ENCODE measurements at places on chromosomes 5 and 9. TPM values are rescaled to one million over a fixed set of nuclear protein-coding genes. Genes with fewer than 3 reads are reported as not detected.

KIF3A gene
- total RNA-seq: 12.2 TPM

DMRT3 gene
- not detected for total RNA-seq

FREM1 gene
- total RNA-seq: 0.56 TPM

TNIP1 gene
- 44.8 TPM for total RNA-seq

TMEM250 gene
- total RNA-seq: 42.3 TPM

CARTPT gene
- total RNA-seq: not detected

APBA1 gene
- 15.2 TPM for total RNA-seq

GPX8 gene
- total RNA-seq: 91.9 TPM

LAMC3 gene
- 0.12 TPM for total RNA-seq

DTWD2 gene
- total RNA-seq: 5.2 TPM

CDX1 gene
- total RNA-seq: 0.12 TPM

CHD1 gene
- total RNA-seq: 32.8 TPM

GABRA1 gene
- total RNA-seq: under 0.01 TPM

CCDC192 gene
- total RNA-seq: not detected

MAMDC2 gene
- 2.6 TPM for total RNA-seq

VCP gene
- total RNA-seq: 411 TPM

EQTN gene
- total RNA-seq: not detected

FGF18 gene
- 0.12 TPM for total RNA-seq

FOXD1 gene
- 0.44 TPM for total RNA-seq

DIAPH1 gene
- total RNA-seq: 35.9 TPM

ARHGAP26 gene
- 3.3 TPM for total RNA-seq

PCDHAC1 gene
- total RNA-seq: 0.06 TPM

PLPP7 gene
- total RNA-seq: 15.0 TPM

ORM1 gene
- not detected for total RNA-seq

CANX gene
- 907 TPM for total RNA-seq

PCDHB6 gene
- 0.37 TPM for total RNA-seq

C9orf72 gene
- 3.6 TPM for total RNA-seq

GFI1B gene
- total RNA-seq: not detected

FAM219A gene
- total RNA-seq: 5.9 TPM

DMRTA1 gene
- total RNA-seq: 0.06 TPM

EFNA5 gene
- 18.2 TPM for total RNA-seq

TAS2R1 gene
- total RNA-seq: not detected

SPINK6 gene
- total RNA-seq: not detected

SMIM27 gene
- 2.8 TPM for total RNA-seq

PCDHB12 gene
- 0.25 TPM for total RNA-seq

DAPK1 gene
- 28.4 TPM for total RNA-seq

SLU7 gene
- total RNA-seq: 98.5 TPM

PCDHB16 gene
- 1.9 TPM for total RNA-seq

NIPAL4 gene
- total RNA-seq: not detected

RELL2 gene
- total RNA-seq: 1.5 TPM

STPG3 gene
- not detected for total RNA-seq

CTSL gene
- 696 TPM for total RNA-seq

CDKN2A gene
- 10.7 TPM for total RNA-seq

C9orf78 gene
- 94.2 TPM for total RNA-seq
